ENCODE measurements at places on chromosomes 13 and 19.

DNA sequence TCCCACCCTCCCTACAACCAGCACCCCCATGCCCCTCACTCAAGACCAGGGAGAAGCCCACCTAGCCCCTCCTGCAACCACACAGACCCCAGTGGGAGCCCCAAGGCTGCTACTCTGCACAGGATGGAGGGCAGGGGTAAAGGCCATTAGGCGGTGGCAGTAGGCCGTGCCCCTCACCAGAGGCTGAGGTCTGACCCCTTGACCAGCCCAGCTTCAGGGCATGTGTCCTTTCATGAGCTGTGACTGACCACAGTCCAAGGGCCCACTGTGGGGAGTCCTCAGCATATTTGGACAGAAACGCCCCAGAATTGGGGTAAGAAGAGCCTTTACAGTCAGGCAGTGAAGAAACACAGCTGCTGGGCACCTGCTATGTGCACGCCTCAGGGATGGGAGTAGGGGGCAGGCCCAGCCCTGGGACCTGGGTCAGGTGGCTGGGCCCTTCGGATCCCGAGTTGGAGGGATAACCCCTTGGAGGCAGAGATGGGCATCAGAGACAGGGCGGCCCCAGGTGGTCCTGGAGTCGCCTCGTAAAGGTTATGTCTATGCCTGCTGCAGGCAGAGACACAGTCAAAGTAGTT, 1.7 kb upstream of the RPS5 start:
- no peak for DNase-seq

- no peak for DNase-seq
Measured at GRCh38 chr13:66612983-66613382, 617.2 kb downstream of the PCDH9 start.

GRCh38 chr19:29285187-29285687, 72.3 kb upstream of the UQCRFS1 start:
- no peak for DNase-seq

DNA sequence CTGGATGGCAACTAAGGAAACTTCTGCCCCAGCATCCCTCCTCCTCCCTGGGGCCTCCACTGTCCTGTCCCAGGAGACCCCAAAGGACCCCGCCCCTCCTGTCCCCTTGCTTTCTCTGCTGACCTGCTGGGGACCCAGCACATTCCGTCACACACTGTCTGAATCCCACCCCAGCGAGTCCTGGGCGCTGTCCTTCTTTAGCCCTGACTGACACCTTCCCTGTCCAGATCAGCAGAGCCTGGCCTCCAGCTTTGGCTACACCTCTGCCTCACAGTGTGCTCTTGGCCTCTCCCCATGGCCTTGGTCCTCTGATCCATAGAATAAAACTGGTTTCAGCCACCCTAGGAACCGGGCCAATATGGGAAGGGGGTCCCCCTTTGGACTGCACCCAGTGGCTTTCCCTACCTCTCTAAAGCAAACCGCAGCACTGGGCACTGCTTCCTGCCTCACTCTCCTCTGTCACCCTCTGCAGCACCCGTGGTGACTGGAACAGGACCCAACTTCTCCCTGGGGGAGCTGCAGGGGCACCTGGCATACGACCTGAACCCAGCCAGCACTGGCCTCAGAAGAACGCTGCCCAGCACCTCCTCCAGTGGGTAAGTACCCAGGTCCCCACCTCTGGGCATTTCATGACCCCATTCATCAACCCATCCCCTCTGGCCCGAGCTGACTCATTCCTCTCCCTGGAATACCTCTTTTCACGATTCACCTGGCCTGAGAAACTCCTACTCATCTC, 46.4 kb downstream of the SMIM24 start:
- DNase-seq, result no peak

GRCh38 chr19:38766276-38767047, 6.9 kb downstream of the LGALS7 start:
- DNase-seq, result no peak

DNA sequence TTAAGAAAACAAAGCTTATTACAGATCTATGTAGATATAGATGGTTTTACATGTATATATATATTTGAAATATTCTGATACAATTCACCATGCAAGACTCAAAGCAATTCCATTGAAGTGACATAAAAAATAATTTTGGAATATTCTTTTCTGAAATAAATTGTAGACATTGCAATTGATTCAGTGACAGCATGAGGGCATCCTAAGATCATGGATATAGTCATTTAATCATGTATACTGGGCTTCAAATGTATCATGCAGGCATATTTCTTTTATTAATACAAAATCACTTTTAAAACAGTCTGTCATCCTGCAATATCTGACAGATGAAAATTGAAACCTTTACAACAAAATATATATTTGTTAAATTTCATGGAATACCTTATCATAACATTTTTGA, 286.7 kb upstream of the SLITRK6 start:
- no peak for DNase-seq

- no peak for DNase-seq
Measured at GRCh38 chr19:19615086-19615485, 3.4 kb downstream of the PBX4 start.

- DNase-seq, result no peak
Measured at GRCh38 chr19:49573425-49573824, 6.9 kb downstream of the NOSIP start.

- peak; percentile 24 for DNase-seq
Measured at GRCh38 chr19:29560313-29561075, 34.7 kb downstream of the VSTM2B start.

GRCh38 chr13:40386586-40386985, 279.9 kb downstream of the FOXO1 start:
- DNase-seq, result no peak
